Stimulated activated CD4-positive, alpha-beta T cell treated with anti-CD3 and anti-CD28 coated beads, Interleukin-4, amount 100 ng/mL, for 4 hours (primary cell): ENCODE measurements at places on chromosomes 3 and 15.
A peak's percentile ranks its signal among the peaks of the same experiment; 100 is the strongest.

DNA sequence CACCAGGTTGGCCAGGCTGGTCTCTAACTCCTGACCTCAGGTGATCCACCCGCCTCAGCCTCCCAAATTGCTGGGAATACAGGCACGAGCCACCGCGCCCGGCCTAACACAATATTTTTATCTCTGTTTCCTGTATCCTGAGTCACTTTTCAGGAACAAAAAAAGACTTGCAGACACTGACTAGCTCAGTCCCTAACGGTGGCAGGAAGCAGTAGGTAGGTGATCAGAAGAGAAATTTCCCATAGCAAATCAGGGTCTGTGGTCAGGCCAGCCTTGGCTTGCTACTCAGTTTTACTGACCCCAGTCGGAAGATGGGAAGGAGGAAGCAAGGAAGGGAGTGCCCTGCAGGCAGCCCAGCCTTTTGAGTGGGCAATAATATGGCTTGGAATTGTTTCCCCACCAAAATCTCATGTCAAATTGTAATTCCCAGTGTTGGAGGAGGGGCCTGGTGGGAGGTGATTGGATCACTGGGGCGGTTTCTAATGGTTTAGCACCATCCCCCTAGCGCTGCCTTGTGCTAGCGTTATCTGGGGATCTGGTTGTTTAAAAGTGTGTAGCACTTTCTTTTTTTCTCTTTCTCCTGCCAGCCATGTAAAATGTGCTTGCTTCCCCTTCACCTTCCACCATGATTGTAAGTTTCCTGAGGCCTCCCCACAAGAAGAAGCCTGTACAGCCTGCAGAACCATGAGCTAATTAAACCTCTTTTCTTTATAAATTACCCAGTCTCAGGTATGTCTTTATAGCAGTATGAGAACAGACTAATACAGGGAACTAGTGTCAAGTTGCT is 19.5 kb upstream of the CDCP1 start:
- no peak for DNase-seq

DNA sequence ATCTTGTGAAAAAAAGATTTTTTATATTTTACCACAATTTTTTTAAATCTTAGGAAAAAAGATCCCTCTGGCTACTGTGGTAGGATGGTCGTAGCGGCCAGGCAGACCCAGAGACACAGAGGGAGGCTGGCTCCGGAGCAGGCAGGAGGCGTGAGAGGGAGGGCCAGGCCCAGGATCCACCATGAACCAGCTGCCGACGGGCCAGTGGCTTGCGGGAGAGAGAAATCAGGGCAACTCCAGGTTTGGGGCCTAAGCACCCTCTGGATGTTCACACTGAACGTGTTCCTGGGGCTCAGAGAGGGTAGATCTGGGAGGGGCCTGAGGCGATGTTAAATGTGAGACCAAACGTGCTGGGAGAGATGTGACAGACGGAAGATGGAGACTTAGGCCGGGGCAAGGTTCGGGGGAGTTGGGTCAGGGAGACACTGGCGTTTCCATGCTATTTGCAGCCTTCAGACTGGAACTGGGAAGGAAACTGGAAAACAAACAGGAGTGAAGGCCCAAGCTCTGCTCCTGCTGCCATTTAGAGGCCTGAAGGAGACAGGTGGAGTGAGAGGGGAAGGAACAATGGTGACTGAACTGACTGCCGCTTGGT is 1.6 kb upstream of the VILL start:
- DNase-seq: no peak

- no peak for DNase-seq
These were observed 141.1 kb downstream of the PGPEP1L start for GRCh38 chr15:98866511-98866910.

DNA sequence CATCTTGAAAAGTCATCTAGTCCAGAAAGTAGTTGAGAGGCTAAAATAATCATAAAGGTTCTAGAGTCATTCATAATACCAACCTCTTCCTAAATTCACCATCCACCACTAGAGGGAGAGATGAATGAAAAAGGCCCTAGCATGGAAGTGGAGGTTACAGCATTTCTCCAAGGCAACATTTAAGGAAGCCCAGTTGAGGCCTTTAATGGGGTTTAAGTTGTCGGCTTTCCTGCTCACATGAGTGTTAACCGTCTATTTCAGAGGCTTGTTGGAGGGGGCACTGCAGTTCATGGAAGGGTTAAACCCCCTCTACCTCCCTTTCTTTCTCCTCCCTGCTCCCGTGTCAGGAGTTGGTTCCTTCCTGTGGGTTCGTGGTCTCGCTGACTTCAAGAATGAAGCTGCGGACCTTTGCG is 3.8 kb upstream of the SLCO3A1 start:
- DNase-seq: no peak

- DNase-seq: no peak
These were observed 2.2 kb downstream of the FURIN start for GRCh38 chr15:90870354-90871138.

- no peak for DNase-seq
These were observed 214.5 kb downstream of the ZIC4 start for GRCh38 chr3:147191795-147192385.

GRCh38 chr3:103613397-103614156 is 1178.8 kb downstream of the ZPLD1 start:
- DNase-seq: no peak

GRCh38 chr3:15055019-15055557 is 10.0 kb downstream of the MRPS25 start:
- DNase-seq: peak; percentile 46

DNA sequence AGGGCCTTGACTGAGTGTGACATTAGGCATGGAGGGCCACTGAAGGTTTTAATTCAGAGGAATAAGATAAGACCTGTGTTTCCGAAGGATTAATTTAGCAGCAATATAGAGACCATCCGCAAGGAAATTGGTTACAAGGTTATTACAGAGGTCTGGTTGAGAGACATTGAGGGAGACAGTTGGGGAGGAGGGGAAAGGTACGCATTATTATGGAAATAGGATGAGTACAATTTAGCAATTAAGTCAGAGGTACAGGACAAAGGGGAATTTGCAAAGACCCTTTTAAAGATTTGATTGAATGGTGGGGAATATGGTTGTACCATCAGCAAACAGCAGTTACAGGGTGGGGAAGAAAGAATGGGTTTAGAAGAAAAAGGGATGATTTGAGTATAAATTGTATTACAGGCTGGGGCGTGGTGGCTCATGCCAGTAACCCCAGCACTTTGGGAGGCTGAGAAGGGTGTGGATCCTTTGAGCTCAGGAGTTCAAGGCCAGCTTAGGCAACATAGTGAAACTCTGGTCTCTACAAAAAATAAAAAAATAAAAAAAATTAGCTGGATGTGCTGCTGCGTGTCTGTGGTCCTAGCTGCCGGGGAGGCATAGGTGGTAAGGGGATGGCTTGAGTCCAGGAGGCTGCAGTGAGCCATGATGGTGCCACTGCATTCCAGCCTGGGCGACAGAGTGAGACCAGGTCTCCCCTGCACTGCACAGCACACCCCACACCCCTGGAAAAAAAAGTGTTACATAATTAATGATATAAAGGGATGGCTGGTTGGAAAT is 11.3 kb downstream of the ARL8B start:
- DNase-seq: no peak

- peak; percentile 17 for DNase-seq
These were observed 67.8 kb downstream of the UBP1 start for GRCh38 chr3:33372218-33373081.

GRCh38 chr3:107927361-107928083 is 163.3 kb downstream of the CD47 start:
- DNase-seq: peak; percentile 70

DNA sequence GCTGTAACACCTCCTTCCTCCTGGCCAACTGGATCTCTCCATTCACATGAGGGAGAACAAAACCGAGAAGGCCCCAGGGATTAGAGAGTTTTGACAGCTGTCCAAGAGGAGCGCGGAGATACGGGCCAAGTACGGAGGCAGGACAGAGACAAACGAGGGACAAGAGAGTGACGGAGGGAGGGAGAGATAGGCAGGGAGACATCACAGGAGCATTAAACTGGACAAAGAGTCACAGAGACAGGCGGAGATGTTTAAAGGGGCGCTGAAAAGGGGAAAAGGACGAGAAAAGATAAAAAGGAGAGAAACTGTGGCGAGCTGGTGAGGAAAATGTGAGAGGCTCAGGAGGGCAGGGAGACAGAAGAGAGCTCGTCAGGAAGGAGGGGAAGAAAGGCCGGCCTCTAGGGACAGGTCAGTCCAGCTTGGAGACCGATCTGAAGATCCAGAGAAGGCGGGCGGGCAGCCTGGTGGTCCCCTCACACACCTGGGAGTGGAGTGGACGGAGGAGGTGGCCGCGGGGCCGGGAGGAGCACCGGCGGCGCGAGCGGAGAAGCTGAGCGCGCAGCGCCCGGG is 40.5 kb upstream of the ROPN1 start:
- DNase-seq: no peak

GRCh38 chr15:90606641-90607040 is 76.9 kb downstream of the CRTC3 start:
- no peak for DNase-seq

DNA sequence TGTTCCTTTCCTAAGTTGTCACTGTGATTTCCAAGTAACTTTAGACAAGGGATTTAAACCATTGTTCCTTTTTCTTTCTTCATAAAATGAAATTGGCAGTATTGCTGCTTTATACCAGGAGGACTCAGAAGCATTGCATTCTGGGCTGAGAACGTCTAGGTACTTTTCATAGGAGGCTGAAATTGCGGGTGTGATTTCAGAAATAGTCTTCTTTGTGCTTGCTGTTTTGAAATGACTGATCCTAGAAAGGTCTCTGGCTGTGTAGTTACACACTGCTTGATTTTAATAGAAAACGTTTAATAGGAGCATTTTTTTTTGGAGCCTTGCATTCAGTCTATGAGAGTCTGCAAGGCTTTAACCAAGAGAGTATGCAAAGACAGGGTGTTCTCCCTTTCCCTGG is 56.3 kb downstream of the PPM1L start:
- DNase-seq: no peak

DNA sequence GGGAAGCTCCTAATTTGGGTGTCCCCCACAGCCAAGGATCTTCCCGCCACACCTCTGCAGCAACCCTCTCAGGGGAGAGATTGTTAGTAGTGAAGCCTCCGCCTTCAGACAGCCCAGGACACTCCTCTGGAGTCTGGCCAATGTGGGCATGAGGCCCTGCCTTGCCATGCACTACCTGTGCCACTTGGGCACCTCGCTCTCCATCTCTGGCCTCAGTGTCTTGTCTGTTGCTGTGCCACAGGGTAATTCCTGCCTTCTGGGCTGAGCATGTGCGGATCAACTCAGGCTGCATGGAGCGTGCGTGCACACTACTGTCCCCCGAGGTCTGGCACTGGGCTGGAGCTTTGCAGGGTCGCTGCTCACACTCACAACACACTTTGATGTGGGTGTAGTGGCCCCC is 7.9 kb upstream of the MESP1 start:
- no peak for DNase-seq

- no peak for DNase-seq
These were observed 17.4 kb upstream of the MKRN3 start for GRCh38 chr15:23548071-23548470.

- DNase-seq: no peak
These were observed 14.5 kb upstream of the CAPN3 start for GRCh38 chr15:42344763-42345162.

GRCh38 chr3:163016251-163016650 is 1519.6 kb downstream of the OTOL1 start:
- DNase-seq: no peak

DNA sequence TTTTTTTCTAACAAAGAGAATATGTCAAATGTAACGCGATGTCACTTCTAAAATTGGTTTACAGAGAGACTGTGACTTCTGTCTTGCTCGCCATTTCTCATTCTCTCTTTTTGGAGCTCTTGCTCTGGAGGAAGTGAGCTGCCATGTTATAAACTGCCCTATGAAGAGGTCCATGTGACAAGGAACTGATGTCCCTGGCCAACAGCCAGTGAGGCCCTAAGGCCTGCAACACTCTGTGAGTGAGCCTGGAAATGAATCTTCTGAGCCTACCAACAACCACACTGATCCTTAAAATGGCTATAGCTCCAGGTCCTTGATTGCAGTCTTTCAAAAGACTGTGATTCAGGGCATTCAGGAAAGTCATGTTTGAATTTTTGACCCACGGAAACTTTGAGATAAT is 49.9 kb downstream of the NMD3 start:
- no peak for DNase-seq

GRCh38 chr3:7487763-7488162 is 626.8 kb downstream of the GRM7 start:
- DNase-seq: no peak

DNA sequence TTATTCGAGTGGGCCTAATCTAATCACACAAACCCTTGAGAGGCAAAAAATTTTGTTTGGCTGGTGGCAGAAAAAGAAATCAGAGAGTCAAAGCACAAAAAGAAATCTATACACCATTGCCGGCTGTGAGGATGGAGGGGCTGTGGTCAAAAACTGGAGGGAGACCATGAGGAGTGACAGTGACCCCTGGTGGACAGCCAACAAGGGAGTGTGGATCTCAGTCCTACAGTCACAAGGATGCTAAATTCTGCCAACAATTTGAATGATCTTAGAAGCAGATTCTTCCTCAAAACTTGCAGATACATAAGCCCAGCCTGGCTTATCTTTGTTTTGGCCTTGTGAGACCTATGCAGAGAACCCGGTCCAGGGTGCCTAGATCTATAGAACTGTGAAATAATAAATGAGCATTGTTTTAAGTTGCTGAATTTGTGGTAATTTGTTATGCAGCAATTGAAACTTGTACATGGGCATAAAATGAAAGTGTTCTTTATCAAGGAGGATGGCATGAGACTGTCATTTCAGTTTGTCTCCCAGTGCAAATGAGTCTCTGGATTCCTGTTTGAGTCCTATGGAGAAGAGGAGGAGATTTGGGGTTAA is 103.0 kb upstream of the ARHGEF26 start:
- DNase-seq: peak; percentile 23

GRCh38 chr3:112582244-112582874 is 20.5 kb downstream of the SLC35A5 start:
- DNase-seq: no peak

- no peak for DNase-seq
These were observed 6.1 kb downstream of the SHF start for GRCh38 chr15:45181491-45182285.

DNA sequence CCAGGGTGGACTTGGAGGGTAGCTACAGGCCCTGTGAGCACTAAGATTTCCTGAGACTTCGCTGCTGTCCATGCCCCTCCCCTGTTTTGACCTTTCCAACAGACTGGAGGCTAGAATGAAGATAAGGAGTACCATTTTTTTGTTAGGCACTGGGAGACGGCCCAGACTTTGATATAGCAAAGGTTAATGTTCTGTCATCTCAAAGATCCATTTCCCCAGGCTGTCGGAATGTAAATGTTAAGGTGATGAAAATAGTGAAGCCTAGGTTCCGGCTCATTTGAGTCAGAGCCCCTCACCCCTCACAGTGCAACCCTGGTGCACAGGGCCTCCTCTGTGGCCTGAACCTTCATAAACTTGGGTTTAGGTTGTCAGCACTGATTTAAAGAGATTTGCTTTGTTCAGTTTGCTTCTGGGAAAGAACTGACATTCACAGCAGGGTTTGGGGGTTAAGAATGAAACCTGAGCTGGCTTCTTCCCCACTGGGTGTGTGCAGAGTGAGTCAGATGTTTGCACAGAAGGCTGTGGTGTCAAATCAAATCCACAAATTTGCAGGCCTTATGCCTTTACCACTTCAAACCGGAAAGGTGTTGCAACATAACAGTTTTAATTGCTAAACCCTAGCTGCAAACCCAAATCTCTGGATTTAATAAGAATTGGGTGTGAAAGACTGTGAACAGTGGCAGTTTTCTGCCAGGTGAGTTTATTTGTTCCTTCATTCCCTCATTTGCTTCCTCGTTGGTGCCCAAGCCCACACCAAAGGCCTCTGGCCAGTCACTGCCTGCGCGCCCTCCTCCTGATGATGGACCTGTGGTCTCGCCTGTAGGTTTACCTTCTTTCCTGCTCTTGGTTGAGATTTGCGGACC is 20.6 kb upstream of the KCTD6 start:
- DNase-seq: peak; percentile 22
